ENCODE measurements at places on chromosomes 5 and 9. TPM values are rescaled to one million over a fixed set of nuclear protein-coding genes. Genes with fewer than 3 reads are reported as not detected.

DNA sequence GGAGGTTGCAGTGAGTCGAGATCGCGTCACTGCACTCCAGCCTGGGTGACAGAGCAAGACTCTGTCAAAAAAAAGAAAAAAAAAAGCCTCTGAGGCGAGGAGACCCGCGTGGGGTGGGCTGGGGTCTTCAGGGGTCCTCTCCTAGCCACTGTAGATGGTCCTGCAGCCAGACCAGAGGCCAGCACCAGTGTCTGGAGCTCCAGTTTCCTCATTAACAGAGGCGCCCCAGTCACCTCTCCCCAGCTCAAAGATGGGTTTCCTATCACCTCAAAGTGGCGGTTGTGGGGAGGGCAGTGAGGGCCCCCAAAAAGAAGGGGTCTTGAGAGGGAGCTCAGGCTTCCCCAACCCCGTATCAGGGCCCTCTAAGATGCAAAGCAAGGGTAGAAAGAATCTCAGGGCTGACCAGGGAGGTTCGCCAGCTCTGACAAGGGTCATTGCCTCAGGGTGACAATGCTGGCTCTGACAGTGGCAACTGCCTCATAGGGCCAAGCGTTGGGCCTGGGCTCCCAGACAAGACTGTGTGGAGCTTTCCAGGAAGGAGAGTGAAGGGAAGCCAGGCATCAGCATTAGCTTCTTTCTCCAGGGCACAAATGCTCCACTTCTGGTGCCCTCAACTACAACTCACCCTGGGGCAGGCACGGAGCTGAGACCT is 15.0 kb downstream of the STK10 start:
- H3K27ac ChIP-seq = no peak overlapping the region
- H3K36me3 ChIP-seq = peaks cover 3% of the 10 kb centered on the region
- peaks cover 25% of the 10 kb centered on the region for H3K4me1 ChIP-seq
- no peak for DNase-seq

DNA sequence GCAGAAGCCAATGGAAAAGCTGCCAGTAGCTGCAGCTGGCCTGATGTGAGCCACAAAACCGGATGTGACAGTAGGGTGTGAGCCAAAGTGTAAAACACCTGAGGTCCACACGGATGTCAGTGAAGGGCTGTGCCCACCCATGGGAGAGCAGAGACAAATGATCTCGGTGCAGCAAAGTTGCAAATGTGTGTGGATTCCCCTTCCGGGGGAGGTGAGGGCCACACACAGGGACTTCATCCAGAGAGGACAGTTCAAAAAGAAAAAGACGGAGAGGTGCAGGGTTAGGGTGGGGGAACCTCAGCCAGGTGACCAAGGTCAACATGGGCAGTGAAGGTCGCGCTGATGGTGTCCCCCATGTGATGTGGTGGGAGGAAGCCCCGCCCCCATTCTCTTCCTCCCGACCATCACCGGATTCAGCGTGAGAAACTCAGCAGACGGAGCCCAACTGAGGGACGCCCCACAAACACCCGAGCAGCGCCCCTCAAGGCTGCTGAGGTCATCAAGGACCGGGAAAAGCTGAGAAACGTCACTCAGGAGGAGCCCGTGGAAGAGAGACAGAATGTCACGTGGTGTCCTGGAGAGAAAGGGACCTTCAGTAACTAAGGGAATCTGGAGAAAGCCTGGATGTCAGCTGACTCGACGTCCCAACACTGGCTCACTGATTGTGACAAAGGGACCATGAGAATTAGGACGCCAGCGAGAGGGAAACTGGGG is 11.4 kb upstream of the PTGDS start:
- no peak overlapping the region for H3K4me3 ChIP-seq
- no peak for DNase-seq
- no peaks in the 10 kb centered on the region for H3K36me3 ChIP-seq
- no peak overlapping the region for H3K27ac ChIP-seq
- H3K4me1 ChIP-seq = peaks cover 9% of the 10 kb centered on the region

- no peak overlapping the region for H3K4me3 ChIP-seq
- no peaks in the 10 kb centered on the region for H3K36me3 ChIP-seq
- H3K27me3 ChIP-seq = no peaks in the 10 kb centered on the region
- H3K27ac ChIP-seq = no peak overlapping the region
- H3K4me1 ChIP-seq = no peaks in the 10 kb centered on the region
Observed at GRCh38 chr9:102796244-102796643, 198.9 kb upstream of the CYLC2 start.

GRCh38 chr9:114856942-114857315 is 51.1 kb upstream of the TNFSF15 start:
- H3K27me3 ChIP-seq = peaks cover 5% of the 10 kb centered on the region
- DNase-seq = no peak
- peaks cover 8% of the 10 kb centered on the region for H3K4me1 ChIP-seq
- no peaks in the 10 kb centered on the region for H3K36me3 ChIP-seq
- no peak overlapping the region for H3K4me3 ChIP-seq

GRCh38 chr9:23636199-23636598 is 189.8 kb downstream of the ELAVL2 start:
- no peak overlapping the region for H3K27ac ChIP-seq
- no peak overlapping the region for H3K4me3 ChIP-seq
- H3K36me3 ChIP-seq = no peaks in the 10 kb centered on the region

DNA sequence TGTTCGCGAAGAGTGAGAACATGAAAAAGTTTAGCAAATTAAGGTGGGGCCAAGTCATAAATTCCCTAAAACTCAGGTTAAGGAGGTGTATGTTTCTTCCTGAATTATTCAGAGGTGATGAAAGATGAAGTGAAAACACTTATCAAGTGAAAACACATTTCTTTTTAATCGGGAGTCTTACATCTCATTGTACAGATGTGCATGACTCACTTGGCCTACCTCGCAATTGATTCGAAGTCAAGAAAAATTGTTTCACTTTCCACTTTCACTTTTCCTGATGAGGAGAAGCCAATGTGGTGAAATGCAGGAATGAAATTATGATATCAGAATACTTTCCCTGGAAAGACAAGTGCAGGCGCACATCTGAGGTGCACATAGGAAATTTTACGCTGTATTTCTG is 78.7 kb downstream of the SLC25A46 start:
- no peaks in the 10 kb centered on the region for H3K36me3 ChIP-seq
- no peak for DNase-seq
- no peak overlapping the region for H3K27ac ChIP-seq
- H3K4me3 ChIP-seq = no peak overlapping the region
- no peaks in the 10 kb centered on the region for H3K4me1 ChIP-seq

- H3K4me1 ChIP-seq = peaks cover 18% of the 10 kb centered on the region
- DNase-seq = no peak
- H3K36me3 ChIP-seq = no peaks in the 10 kb centered on the region
Observed at GRCh38 chr9:110188991-110189390, 19.0 kb downstream of the C9orf152 start.

GRCh38 chr5:4017076-4017803 is 421.6 kb downstream of the IRX1 start:
- no peak overlapping the region for H3K4me3 ChIP-seq
- H3K27ac ChIP-seq = no peak overlapping the region
- no peak for DNase-seq
- H3K36me3 ChIP-seq = peaks cover 4% of the 10 kb centered on the region
- H3K27me3 ChIP-seq = peaks cover 52% of the 10 kb centered on the region
- H3K4me1 ChIP-seq = peaks cover 19% of the 10 kb centered on the region

DNA sequence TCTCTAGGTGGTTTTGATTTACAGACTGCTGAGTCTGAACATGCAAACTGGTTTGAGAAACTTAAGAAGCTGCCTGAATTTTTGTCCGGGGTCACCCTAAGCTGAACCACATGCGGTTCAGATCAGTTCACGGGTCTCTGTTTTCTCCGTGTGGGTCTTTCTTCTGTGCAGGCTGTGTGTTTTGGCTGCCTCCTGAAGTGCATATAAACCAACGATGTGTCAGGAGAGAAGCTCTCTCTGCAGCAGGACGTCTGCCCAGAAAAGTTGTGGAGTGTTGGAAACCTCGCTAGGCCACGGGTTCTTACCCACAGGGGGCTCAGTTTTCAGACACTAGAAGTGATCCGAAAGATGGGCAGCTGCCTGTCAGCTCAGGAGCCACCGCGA is 364.2 kb downstream of the IRX2 start:
- peaks cover 30% of the 10 kb centered on the region for H3K27me3 ChIP-seq
- no peak for DNase-seq

GRCh38 chr9:128151309-128152132 is 2.3 kb downstream of the LCN2 start:
- H3K4me1 ChIP-seq = peaks cover 15% of the 10 kb centered on the region
- H3K36me3 ChIP-seq = no peaks in the 10 kb centered on the region
- H3K4me3 ChIP-seq = no peak overlapping the region

DNA sequence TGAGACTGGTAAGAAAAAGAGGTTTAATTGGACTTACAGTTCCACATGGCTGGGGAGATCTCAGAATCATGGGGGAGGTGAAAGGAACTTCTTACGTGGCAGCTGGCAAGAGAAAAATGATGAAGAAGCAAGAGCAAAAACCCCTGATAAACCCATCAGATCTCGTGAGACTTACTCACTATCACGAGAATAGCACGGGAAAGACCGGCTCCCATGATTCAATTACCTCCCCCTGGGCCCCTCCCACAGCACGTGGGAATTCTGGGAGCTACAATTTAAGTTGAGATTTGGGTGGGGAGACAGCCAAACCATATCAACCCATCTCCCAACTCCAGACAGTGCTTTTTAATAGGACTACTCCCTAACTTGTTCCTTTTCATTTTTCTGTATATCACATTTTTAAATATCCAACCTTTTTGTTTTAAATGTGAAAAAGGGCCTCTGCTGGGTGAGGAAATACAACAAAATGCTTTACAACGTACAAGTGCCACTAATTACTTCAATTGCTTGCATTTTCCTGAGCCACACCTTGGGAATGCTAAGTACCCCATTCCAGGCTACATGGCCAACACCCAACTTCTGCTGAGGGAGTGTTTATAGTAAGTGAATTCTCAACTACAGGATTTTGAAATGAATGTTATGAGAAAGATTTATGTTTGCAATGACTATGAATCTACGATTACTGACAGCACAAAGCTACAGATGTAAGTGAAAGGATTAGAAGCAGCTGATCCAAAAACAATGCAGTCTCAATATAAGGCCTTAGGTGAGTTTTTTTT is 294.1 kb upstream of the CD180 start:
- no peaks in the 10 kb centered on the region for H3K27me3 ChIP-seq
- H3K36me3 ChIP-seq = no peaks in the 10 kb centered on the region
- no peak overlapping the region for H3K4me3 ChIP-seq
- no peak overlapping the region for H3K27ac ChIP-seq
- DNase-seq = no peak

- H3K27ac ChIP-seq = peak overlapping the region; percentile 79
- H3K4me3 ChIP-seq = peak overlapping the region; percentile 88
- H3K4me1 ChIP-seq = peaks cover 47% of the 10 kb centered on the region
Observed at GRCh38 chr9:129436751-129437625, 183.9 kb downstream of the C9orf50 start.

- peak overlapping the region; percentile 15 for H3K4me3 ChIP-seq
- H3K36me3 ChIP-seq = peaks cover 28% of the 10 kb centered on the region
- H3K4me1 ChIP-seq = peaks cover 38% of the 10 kb centered on the region
- no peaks in the 10 kb centered on the region for H3K27me3 ChIP-seq
- no peak for DNase-seq
Observed at GRCh38 chr9:27451207-27451797, 72.8 kb upstream of the IFNK start.

- H3K27me3 ChIP-seq = no peaks in the 10 kb centered on the region
- DNase-seq = no peak
- no peak overlapping the region for H3K27ac ChIP-seq
- no peaks in the 10 kb centered on the region for H3K4me1 ChIP-seq
Observed at GRCh38 chr5:93748875-93749397, 7.5 kb upstream of the POU5F2 start.

DNA sequence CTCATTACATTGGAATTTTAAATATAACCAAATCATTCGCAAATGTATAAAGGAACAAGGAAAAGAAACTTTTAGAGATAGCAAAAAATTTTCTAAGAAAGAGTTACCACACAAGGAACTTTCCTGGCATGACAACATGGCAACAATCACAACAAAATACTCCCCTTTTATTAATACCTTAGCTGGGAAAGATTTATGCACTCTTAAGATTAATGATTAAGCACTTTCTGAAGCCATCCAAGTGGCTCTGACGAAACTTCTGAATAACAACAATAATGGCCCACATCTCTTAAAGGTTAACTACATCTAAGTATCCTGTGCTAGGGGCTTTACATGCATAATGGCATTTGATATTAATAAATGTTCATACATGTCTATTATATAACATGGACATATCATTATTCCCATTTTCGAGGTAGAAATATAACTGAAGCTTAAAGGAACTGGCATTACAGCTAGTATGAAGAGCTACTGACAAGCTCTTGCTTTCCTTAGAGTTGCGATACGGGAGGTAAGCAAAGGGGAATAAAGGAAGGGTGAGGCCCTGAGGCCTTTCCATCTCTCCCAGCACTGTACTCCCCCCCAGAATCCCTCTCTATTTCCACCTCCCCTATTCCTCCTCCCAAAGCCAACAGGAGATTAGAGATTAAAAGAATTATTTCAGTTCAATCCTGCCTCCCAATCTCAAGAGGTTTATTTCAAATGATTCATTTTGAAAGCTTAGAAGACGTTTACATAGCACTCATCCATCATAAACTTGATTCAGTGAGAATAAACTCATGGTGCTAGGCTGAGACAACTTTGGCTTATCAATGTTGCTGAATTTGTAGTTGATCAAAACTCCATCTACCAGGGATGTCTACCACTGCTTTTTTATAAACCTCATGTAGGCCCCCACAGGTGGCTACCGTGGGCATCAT is 9.6 kb downstream of the MTMR12 start:
- H3K27me3 ChIP-seq = no peaks in the 10 kb centered on the region
- H3K36me3 ChIP-seq = peaks cover 8% of the 10 kb centered on the region
- no peak for DNase-seq
- peaks cover 37% of the 10 kb centered on the region for H3K4me1 ChIP-seq

DNA sequence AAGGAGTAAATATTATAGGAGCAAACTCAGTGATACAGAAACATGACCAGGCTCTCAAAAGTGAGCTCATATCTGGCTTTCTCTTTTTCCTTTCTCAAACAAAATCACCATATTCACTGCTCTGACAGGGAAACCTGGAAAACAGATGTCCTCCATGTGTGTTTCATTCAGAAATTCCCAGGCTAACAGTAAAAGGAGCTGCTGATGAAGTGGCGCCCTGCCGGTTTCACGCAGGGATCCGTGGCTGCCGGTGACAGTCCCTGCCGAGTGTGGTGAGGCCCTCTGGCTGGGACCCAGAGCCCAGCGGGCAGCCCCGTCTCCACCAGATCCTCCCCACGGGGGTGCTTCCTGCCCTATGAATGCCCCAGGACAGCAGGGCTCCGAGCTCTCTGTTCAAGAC is 208.1 kb downstream of the GNA14 start:
- DNase-seq = no peak
- H3K4me1 ChIP-seq = peaks cover 9% of the 10 kb centered on the region
- H3K27me3 ChIP-seq = peaks cover 35% of the 10 kb centered on the region
- H3K27ac ChIP-seq = no peak overlapping the region
- H3K4me3 ChIP-seq = no peak overlapping the region

FRMD3 gene
- 8.0 TPM for total RNA-seq

SLCO4C1 gene
- 11.0 TPM for total RNA-seq

INSL6 gene
- not detected for total RNA-seq

PCDHB9 gene
- total RNA-seq = 2.2 TPM

NIPSNAP3A gene
- total RNA-seq = 17.1 TPM

RNF208 gene
- total RNA-seq = 12.1 TPM

RAB3C gene
- 10.1 TPM for total RNA-seq

HSD17B4 gene
- total RNA-seq = 204 TPM

SLC35A4 gene
- 85.8 TPM for total RNA-seq

CDH9 gene
- total RNA-seq = 0.68 TPM

BSPRY gene
- total RNA-seq = 9.0 TPM
